Ovary (tissue), 10 donors: ENCODE measurements at places on chromosomes 6 and 20. TPM values are rescaled to one million over a fixed set of nuclear protein-coding genes. Genes with fewer than 3 reads are reported as not detected.

DNA sequence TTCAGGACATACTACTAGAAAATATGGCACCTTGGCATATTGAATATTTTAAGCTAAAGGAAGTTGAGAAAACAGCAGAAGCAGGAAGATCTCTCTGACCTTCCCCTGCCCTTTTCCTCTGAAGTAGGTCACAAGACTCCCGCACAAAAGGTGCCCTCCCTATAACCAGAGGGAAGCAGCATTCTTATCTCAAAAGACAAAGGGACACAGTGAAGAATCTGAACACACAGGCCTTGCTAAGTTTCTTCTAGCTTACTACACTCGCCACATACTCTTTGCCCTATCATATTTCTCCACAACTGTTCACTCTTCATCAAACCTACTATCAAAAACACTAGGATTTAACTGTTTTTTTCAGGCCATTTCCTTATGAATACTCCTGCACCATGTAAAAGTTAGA, 151.2 kb downstream of the ELOVL4 start:
- H3K27ac ChIP-seq = no peak overlapping the region
- H3K36me3 ChIP-seq = no peaks in the 10 kb centered on the region
- no peak for DNase-seq

DNA sequence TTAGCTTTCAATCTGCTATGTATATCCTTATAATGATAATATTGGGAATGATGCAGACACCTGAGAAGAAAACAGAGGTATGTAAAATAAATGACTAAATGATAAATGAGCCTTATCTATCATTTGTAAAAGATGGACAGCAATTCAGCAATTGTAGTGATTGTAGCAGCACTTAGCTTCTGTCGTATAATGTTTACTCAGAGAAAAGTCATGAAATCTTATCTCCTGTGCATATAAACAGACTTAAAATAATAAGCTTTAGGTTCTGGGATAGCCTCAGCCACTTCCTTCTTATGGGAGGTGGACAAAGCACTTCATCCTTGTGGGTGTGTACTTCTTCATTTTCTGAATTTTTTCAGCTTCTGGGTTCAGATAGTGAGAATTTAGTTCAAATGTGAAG, 324.8 kb upstream of the MAP3K7 start:
- H3K27ac ChIP-seq = no peak overlapping the region
- H3K36me3 ChIP-seq = no peaks in the 10 kb centered on the region
- no peaks in the 10 kb centered on the region for H3K27me3 ChIP-seq

GRCh38 chr6:31087494-31088089, 24.8 kb downstream of the C6orf15 start:
- peak; percentile 87 for DNase-seq
- no peak overlapping the region for H3K27ac ChIP-seq
- H3K36me3 ChIP-seq = no peaks in the 10 kb centered on the region
- H3K4me1 ChIP-seq = no peaks in the 10 kb centered on the region
- H3K4me3 ChIP-seq = no peak overlapping the region

DNA sequence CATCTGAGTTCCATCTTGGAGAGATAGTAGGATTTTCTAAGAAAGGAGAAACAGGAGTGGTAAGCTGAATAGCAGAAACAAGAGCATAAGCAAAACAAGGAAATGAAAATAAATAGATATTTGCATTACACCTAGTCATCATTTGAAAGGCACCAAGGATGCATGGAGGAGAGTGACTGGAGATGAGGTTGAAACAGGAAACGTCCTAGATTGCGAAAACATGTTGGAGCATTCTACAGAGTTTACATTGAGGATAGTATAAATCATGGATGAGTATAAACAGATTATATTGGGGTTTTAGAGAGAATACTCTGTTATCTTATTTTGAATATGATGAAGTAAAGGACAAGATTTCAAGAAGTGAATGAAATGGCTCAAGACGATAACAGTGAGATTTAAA, 507.3 kb downstream of the EYS start:
- H3K4me1 ChIP-seq = no peaks in the 10 kb centered on the region
- no peaks in the 10 kb centered on the region for H3K36me3 ChIP-seq
- H3K4me3 ChIP-seq = no peak overlapping the region

RAET1L gene
- total RNA-seq = not detected
